Posterior cingulate gyrus (tissue), 11 donors: ENCODE measurements at places on chromosomes 7 and 10.

DNA sequence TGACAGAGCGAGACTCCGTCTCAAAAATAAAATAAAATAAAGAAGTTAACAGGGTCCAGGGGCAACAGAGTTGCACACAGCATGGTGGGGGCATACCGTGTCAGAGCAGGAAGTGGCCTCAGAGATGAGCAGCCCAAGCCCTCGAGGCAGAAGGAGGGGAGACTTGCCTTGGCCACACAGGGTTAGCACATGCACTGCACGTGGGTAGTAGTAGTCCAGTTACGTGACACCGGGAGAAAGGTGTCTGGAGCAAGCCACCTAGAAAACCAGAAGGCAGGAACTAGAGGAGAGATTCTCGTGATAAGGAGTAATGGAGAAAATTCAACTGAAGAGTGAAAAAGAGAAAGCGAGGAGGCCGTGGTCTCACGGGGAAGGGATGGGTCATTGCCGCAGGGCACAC is 9.8 kb upstream of the DENND2A start:
- no peak for DNase-seq

- no peak for DNase-seq
Observed at GRCh38 chr10:14486777-14487487, 156.2 kb upstream of the FRMD4A start.

DNA sequence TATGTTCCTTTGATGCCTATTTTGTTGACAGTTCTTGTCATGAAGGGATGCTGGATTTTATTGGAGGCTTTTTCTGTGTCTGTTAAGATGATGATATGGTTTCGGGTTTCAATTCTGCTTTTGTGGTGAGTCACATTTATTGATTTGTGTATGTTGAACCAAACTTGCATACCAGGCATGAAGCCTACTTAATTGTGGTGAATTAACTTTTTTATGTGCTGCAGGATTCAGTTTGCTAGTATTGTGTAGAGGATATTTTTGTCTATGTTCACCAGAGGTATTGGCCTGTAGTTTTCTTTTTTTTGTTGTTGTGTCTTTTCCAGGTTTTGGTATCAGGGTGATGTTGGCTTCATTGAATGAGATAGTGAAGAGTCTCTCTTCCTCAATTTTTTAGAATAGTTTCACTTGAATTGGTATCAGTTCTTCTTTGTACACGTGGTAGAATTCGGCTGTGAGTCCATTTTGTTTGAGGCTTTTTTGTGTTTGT is 345.9 kb downstream of the KIF20B start:
- DNase-seq = no peak

DNA sequence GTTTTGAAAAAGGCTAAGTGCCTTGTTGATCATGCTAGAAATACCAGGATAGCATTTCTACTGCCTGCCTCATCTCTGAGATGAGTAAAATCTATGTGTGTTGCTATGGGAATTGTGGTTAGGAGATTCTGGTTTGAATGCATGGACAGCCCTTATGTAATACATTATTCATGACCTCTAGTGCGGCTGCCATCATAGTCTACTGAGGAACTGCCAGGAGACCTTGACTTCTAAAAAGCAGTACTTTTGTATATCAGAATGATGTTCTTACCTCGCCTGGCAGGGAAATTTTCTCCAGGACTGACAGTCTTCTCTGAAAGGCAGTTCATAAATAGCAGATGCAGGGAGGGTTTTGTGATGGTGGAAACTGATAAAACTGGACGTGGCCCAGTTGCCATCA is 248.5 kb downstream of the NSUN6 start:
- no peak for DNase-seq

DNA sequence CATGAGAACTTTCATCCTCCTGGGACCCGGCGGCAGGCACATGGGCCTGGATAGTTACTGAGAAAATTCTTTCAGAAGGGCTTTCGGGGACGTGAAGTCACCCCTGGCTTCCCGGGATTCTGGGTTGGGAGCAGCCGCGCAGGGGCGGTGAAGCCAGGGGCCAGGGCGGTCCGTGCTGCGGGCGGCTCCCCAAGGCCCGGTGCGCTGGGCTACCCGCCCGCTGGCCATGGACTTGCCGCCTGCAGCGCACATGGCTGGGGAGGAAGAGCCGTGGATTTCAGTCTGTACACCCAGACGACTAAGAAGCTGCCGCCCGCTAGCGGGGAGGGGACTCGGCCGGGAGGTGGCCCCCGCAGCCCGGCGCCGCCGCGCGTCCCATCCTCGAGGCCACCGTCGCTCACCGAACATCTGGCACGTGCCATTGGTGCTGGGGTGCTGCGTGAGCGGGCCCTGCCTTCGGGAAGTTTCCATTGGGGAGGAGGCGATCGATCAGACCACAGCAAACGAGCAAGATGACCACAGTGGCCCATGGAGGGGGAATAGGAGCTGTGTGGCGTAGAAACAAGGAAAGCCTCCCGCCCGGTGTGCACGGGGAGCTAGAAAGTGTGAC is 64.5 kb downstream of the TMEM209 start:
- DNase-seq = no peak

DNA sequence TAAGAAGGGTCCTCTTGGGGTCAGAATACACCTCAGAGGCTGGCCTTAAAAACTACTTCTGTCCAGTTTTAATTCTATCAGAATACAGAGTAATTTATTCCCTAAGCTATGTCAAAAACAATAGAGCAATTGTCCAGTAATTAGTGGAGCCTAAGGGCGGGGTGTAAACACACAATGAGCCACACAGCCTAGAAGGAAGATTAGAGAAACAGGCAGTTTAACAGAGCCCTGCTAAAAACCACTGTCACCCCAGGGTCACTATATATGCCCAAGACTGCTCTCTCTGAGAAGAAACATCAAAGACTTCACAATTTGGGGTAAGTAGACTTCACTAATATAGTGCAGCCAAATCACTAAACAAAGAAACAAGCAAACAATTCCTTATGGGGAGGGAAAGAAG is 27.2 kb upstream of the WNT2 start:
- DNase-seq = no peak

DNA sequence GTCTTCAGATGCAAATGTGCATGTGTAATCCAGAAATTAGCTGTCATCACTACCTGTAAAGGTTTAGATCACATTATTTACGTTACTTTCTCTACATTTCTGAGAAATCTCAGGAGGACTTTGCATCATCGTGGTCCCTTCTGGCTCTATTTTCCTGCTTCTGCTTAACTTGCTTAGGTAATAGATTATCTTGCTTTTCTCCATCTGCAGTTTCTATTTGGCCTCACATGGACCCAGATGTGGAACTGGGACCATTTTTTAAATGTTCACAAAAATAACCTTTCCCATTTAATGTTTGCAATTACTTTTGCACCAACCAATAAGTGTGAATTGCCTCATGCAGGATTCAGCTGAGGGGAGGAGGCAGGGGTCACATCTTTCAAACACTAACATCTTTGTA is 278.4 kb upstream of the SEMA3C start:
- no peak for DNase-seq

DNA sequence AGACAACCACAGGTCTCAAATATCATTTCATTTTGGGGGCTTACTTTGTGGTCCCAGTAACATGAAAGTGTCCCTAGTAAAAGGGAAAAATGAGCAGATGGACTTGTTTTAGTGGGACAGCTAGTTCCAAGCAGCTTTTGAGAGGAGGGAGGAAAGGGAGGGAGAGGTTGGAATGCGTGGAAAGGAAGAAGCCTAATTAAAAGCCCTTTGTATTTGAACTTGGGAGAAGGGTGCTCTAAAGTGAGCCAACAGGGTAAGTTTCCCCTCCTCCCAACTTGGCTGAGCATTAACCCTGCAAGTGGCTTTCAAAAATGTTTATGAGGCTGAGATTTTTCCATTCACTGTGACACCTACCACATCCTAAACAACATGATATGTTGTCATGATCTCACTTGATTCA is 38.8 kb upstream of the LYZL1 start:
- no peak for DNase-seq

GRCh38 chr7:102319671-102320070 is 33.0 kb downstream of the SH2B2 start:
- DNase-seq = no peak

DNA sequence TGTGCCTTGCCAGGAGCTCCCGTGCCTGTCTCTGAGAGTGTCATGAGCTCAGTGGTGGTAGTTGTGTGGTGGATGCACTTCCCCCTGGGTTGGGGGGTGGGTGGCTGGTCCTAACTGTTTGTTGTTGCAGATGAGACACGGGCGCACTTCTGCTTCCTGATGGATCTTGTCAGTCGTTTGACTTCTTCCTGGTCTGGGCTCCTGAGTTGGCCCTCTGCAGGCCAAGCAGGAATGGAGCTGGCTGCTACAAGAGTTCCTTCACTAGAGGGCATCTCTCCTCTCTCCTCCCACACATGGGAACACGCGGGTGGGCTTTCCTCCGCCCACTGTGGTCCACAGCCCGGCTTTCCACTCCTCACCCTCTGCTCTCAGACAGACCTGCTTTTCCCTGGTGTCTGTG is 82.0 kb downstream of the BMS1 start:
- DNase-seq = no peak

DNA sequence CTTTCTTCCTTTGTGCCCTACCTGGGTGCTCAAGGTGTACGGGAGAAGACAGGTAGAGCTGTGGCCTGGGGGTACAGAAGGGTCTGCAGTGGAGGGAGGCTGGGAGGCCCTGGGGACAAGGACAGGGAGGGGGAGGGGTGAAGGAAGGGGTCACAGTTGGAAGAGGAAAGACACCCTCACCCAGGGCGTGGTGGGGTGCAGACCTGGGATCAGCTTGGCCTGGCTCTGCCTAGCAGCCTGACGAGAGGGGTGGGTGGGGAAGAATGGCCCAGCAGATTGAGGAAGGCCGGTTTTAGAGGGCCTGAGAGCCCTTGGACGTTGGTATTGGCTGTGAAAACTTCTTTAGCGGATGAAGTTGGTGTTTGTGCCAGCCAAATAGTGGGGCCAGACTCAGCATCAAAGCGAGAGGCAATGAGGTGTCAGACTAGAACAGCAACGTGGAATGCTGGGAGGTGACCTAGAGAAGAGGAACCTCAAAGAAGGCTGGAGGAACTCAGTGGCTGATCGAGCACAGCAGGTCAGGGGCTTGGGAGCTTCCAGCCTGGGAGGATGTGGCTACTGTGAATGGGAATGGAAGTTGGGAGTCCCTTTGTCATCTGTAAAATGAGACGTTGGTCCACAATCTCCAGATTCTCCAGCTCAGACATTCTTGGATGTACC is 18.1 kb upstream of the TRIM8 start:
- no peak for DNase-seq

DNA sequence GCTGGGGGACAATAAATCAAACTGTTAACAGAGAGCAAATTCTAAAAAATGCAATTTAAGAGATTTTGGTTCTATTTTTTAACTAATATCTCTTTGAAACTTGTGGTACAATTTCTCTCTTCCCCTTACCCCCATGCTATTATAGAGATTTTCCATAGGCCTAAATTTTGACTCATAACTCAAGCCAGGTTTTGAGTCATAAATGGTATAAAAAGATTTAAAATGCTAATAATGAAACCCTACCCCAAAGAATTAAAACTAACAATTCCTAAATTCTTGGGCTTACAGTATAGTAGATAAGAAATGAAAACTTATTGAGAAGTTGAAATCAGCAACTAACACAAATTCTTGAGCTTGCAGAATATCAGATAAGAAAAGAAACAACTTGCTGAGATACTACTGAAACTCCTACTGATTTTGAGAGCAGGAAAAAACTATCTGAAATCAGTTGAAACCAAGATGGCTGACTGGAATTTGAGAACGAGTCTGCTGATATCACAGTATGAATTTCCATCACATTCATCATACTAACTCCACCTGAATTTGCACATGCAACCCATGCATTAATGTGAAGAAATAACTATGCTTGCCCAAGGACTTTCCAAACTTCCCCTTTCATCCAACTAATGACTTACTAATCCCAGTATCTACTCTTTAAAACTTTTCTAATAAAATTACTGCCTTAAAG is 36.3 kb downstream of the POT1 start:
- DNase-seq = no peak

GRCh38 chr7:105887569-105888189 is 11.3 kb upstream of the ATXN7L1 start:
- no peak for DNase-seq

GRCh38 chr7:131080754-131081153 is 246.9 kb upstream of the MKLN1 start:
- no peak for DNase-seq

GRCh38 chr10:117005026-117005526 is at the start of gene SHTN1:
TSS of gene SHTN1 (minus strand) at chr10:117005187. CDS start at chr10:117005079, 108 bp downstream.
- DNase-seq = peak; percentile 80

GRCh38 chr7:135817583-135817982 is 69.0 kb upstream of the FAM180A start:
- no peak for DNase-seq

- no peak for DNase-seq
Observed at GRCh38 chr7:151756076-151756731, 120.7 kb downstream of the PRKAG2 start.

DNA sequence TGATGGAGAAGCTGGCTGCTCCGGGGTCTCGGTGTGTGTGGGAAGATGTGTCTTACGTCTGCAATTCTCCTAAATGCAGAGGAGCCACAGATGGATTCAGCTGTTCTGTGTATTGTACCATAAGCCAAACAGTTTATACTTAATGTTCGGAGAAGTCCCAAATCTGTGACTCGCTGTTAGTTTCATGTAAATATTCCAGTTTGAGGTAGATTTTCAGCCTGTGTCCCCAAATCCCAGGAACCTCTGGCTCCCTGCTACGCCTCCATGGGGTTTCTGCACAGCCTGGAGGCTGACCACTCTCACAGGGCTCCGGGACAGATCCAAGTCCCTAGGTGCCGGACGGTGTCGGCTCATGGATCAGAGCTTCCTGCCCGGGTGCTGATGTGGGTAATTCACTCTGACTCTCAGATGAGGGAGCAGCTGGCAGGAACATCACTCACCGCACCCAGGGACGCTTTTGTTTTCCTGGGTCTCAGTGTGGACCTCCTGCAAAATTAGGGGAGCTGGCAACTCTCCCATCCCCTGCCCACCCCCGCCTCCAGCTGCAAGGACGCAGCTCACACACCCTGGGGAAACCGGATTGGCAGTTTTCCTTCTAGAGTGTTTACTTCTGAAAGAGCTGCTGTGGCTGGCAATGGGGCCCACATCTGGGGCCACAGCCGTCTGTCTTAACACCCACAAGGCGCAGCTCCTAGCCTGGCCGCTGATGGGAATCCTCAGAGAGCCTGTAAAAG is 421.1 kb upstream of the FOXK1 start:
- no peak for DNase-seq

DNA sequence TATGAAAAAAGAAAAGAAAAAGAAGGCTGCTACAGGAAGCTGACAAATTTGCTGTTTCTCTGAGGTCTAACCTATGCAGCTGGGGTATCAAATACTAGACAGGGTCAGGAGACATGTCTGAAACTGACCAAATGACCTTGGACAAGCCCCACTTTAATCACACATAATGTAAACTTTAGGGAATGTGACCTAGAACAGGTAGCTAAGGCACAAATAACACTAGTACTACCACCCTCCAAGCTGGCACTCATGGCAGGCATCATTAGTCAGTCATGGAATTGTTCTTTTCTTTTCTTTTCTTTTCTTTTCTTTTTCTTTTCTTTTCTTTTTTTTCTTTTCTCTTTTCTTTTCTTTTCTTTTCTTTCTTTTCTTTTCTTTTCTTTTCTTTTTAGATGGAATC is 250.4 kb downstream of the KCNMA1 start:
- DNase-seq = no peak
